ENCODE measurements at places on chromosomes 13 and 19.

DNA sequence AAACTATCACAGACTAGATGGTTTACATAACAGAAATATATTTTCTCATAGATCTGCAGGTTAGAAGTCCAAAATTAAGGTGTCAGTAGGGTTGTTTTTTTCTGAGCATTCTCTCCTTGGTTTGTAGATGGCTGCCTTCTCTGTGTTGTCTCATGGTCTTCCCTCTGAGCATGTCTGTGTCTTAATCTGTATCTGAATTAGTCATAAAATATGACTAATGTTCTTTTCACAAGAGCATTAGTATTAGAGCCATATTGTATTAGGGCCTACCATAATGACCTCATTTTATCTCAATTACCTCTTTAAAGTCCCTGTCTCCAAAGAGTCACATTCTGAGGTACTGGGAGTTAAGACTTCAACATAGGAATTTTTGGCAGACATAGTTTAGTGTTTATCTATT, 77.2 kb upstream of the OBI1 start:
- DNase-seq = no peak

- no peak for DNase-seq
These were observed 108.6 kb downstream of the AKAP11 start for GRCh38 chr13:42380420-42381164.

- DNase-seq = no peak
These were observed 156.5 kb upstream of the SPRY2 start for GRCh38 chr13:80497439-80497838.

DNA sequence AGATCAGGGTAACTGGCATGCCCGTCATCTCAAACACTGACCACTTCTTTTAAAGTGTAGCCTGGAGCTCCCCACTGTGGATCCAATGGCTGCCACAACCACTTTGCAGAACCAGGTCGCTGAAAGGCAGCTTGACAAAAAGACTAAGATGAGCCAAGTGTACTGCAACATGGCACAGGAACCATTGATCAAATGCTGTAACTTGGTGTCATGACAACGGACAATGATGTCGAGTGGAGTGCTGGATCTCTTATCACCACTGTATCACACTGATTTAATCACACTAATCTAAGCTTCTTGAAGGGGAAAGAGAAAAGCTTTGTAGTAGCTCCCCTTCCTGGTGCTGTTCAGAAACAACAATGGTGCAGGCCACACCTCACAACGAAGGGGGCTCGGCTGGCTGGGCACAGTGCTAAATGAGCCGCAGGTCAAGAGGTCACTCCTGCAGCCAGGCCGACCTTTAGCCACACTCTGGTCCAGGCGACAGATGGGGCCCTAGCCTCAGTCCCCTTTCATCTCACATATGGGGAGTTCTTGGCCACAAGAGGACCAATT, 2.2 kb upstream of the TNFRSF19 start:
- no peak for DNase-seq

DNA sequence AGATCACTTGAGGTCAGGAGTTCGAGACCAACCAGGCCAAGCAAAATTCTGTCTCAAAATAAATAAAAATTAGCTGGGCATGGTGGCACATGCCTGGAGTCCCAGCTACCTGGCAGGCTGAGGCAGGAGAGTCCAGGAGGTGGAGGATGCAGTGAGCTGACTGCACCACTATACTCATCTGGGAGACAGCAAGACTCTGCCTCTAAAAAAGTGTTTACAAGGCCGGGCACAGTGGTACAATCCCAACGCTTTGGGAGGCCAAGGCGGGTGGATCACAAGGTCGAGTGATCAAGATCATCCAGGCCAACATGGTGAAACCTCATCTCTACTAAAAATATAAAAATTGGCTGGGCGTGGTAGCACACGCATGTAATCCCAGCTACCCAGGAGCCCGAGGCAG, 4.2 kb upstream of the DAPK3 start:
- no peak for DNase-seq

GRCh38 chr19:18898081-18898606, 2.2 kb upstream of the CERS1 start:
- no peak for DNase-seq

- DNase-seq = no peak
These were observed 203.4 kb upstream of the MIR17HG start for GRCh38 chr13:91144054-91144453.

DNA sequence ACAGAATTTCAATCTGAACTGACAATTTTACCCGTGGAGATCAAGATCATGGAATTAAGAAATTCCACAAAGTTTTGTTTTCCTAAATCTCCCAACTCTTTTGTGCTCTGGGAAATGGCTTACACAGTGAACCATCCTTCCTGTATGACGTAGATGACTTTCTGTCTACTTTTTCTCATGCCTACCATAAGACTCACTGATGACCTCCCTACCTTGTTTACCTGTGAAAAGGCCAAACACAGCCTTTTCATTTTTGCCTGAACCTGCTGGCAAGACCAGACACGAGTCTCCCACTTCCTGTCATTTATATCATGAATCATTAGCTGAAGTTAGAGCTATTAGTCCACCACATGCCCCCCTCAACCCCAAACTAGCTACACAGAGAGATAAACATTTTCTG, 4.6 kb upstream of the KBTBD6 start:
- DNase-seq = no peak

- DNase-seq = no peak
These were observed 7.4 kb upstream of the CERS1 start for GRCh38 chr19:18903156-18904037.

DNA sequence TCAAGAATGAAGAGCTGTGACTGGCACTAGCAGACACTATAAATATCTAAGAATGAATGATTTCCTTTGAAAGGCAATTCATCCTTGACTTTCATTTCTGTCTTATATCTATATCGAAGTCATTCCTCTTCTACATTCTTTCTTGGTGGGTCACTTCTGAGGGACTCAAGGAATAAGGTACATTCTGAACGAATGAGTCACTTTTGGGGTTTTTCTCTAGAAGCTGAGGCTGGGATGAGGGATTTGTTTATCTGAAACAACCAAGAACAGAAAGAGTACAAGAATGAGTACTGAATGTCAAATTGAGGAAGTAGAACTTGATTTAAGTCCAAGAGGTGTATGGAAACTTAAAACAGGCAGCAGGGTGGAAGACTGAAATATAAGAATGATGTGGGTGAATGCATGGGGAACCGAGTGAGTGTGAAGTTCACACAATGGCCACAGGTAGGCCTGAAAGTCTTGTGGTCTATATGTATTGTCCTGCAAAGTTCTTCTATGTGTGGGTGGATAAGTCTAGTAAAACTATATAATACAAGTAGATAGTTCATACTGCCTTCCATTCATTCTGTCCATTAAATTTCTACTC, 343.9 kb downstream of the OXGR1 start:
- no peak for DNase-seq

DNA sequence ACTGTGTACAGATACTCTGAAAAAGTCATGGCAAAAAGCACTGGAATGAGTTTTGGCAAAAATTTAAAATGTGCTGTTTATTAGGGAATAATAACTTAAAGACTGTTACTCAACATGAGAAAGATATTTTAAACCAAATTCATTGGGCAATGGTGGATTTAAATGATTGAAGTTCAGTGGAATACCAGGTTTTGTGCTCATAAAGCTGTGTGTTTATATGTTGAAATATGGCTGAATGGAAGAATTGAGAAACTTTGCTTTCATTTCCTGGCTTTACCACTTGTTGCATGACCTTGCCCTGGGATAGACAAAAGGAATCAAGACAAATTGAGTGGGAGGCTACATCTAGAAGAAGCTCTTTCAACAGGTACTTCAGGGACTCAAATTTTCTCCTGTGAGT, 246.4 kb downstream of the GPC5 start:
- DNase-seq = no peak

DNA sequence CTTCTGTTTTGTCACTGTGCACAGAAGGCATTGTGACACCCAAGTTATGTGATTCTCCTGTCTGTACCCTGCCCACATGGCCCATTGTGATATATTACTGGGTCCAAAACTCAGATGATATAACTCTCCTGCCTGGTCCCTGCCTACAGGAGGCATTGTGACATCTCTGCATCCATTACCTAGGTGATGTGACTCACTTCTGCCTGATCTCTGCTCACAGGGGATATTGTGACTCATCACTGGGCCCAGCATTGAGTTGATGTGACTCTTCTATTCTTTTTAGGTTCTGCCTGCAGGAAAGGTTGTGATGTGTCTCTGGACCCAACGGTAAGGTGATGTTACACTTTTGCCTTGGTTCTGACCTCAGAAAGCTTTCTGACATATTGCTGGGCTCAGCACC, 67.9 kb upstream of the ZNF724 start:
- no peak for DNase-seq

DNA sequence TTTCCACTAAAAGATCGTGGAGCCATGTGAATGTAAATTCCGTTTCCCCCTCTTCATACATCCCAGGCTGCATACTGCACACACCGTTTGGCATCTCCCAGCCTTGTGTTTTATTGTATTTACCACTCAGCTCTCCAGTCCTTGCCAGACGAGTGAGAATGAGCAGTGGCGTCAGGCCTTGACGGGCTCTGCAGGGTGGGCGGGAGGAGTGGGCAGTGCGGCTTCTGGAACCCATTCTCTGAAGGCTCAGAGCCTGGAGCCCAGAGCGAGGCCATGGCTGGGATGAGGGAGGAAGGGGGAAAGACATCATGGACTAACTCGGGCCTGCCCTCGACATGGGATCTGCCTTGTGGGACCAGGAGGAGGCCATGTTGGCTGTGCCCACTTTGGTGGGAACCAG, 25.1 kb downstream of the BICRA start:
- no peak for DNase-seq

DNA sequence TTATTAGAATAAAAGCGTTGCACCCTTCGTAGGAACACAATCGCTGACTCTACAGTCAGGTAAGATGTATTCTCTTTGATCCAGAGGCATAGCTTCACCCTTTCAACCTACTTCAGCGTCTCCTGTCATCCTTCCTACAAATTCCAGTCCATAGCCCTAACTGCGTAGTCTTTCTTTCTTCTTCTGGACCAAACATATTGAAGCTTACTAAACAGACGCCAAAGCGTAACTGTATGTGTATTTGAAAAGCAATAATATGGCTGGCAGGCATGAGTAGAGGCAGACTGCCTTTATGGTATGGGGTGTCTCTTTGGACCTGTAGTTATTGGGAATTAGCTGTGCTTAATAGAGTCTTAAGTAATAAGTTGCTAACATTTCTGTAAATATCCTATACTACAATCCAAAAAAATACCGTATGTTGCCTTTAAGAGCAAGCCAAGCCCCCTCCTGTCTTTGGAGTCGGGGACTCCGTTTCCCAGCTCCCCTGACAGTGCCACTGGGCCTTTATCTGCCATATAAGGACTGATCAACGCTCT, 392 bp upstream of the ZNF548 start:
- no peak for DNase-seq

DNA sequence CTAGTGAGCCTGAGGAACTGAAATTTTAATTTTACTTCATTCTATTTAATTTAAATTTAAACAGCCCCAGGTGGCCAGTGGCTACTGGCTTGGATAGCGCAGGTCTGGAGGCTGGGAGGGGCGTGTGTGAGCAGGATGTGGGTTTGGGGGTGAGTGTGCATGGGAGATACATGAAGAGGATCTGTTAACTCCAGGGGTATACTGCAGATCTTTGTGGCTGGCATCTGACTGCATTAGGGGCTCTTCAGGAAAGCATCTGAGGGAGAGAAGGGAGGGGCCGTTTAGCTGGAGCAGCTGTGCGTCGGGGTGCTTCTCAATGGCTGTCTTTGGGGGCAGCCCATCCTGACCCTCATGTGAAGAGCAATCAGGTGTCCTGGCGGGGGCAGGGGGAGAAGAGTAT, 6.8 kb downstream of the SHANK1 start:
- DNase-seq = no peak

GRCh38 chr13:94369972-94370436, 109.5 kb downstream of the DCT start:
- DNase-seq = no peak

- no peak for DNase-seq
These were observed 16.1 kb upstream of the LMO7 start for GRCh38 chr13:75620020-75620419.

DNA sequence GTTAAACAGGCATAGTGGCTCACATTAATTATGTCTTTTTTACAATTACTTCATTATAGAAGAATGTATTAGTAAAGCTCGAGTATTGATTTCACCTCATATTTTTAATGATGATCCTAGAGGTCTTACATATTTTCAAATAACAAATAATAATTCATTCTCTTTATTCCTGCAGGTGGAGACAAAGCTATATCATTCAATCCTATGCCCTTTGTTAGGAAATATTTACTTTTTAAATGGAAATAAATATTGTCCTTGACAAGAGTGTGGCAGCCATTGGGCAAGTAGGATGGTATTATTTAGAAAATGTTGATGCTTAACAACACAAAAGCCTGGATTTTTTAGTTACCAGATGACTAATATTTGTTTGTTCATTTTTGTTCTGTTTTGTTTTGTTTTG, 127.6 kb downstream of the COG6 start:
- DNase-seq = no peak

DNA sequence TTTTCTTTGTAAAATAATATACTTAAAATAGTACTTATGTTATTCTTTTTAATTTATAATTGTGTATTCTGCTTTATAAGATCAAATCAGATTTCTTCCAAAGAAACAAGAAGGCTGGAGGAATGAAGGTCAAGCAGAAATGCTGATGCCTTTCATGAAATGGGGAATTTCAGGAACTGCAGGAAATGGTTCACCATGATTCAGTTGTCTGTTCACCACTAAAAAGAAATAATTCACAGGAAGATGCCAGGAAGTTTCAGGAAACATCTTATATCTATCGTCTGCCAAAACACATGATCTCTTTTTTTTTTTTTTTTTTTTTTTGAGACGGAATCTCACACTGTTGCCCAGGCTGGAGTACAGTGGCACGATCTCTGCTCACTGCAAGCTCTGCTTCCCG, 15.7 kb upstream of the SCEL start:
- DNase-seq = no peak

DNA sequence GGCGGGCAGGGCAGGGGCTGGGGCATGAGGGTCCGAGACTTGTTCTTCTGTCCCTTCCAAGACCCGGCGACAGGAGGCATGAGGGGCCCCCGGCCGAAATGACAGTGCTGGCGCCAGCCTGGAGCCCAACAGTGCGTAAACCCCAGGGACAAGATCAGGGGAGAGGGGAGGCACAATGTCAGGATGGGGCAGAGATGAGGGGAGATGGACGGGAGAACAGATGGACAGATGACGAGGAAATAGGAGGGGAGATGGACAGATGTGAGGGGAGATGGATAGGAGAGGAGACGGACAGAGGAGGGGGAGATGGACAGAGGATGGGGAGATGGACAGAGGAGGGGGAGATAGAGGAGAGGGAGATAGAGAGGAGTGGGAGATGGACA, 518 bp downstream of the FLT3LG start:
- DNase-seq = no peak

- no peak for DNase-seq
These were observed 2.9 kb downstream of the LIPE start for GRCh38 chr19:42424345-42424707.

Measured in vagina (tissue), 2 donors.